ENCODE measurements at places on chromosomes 4 and X.

DNA sequence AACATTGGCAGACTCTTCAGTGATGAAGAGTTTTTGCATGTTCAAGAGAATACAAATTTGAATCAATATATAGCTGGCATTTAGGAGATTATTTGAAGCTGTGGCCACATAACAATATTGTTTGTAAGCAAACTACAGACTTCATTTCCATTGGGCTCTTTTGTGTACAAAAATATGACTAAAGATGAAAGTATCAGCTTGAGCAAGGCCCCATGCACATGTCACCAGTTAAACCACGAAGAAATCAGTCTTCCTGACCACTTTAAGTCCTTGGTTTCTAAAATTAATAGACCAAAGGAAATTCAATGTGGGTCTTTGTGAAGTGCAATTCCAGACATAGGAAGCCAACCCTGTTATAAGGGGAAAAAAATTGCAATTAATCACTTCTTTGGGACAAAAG is 1664.6 kb upstream of the ADGRL3 start:
- DNase-seq = no peak

- no peak for DNase-seq
Measured at GRCh38 chrX:8201896-8202331, 30.8 kb upstream of the VCX2 start.

GRCh38 chrX:134933911-134934310 is 56.9 kb upstream of the SMIM10 start:
- DNase-seq = peak; percentile 18

DNA sequence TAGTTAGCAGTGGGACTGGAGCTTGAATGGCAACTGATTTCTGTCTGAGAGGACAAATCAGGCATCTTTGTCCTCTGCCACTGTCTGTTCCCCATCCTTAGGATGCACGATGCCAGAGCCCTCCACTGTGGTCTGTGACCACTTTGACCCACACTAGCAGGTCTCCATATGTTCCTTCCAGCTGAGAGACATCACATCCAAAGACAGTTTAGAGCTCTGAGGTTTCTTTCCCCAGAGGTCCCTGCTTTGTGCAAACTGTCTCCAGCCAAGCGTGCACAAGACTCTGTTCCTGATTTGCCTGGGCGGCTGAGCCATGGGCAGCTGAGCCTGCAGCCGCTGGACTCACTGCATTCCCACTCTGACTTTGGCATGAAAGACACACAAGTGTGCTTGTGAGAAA is 98.0 kb downstream of the PTTG2 start:
- DNase-seq = no peak

Measured in ascending aorta (tissue), 2 donors.